ENCODE measurements at places on chromosomes 7 and 10.

- no peak for DNase-seq
Observed at GRCh38 chr7:4103352-4104091, 578.6 kb upstream of the FOXK1 start.

DNA sequence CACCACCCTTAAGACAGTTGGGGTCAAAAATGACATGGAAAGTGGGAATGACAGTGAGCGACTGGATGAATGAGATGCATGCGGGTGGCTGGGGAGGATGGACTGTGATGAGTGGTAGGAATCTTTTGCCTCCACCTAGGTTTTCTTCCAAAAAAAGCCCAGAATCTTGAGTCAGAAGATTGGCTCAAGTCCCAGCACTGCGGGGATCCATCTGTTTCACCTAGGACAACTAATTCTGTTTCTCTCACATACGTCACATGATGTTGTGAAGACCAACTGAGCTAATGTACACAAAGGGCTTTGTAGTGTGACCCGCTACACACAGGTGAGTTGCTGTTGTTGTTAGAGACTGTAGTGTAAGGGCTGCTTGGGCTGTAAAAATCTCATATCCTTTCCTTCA, 58.5 kb upstream of the SLC35B4 start:
- DNase-seq = no peak

DNA sequence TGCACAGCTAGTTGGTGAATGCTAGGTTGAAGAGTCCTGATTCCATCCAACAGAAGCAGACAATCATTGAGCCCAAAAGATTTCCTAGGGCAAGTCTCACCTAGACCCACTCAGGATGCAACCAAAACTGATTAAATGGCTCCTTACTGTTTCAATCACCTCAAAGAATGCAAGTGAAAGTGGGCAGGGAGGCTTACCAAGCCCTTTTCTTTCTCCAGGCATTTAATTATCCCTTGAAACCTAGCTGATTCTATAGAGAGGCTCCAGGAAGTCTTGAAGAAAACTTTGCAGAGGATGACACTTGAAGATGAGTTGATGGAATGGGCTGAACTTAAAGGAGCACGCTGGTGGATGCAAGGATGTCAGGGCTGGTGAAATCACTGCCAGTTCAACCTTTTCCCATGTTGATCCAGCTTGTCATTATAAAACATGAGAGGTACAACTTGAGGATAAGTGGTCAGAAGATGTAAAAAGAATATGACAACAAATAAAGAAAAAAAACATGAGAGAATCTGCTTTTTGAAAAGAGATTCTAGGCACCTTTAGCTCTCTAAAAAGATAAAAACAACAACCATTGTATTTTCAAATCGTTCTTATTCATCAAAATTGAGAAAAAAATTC, 2.3 kb upstream of the ANKRD1 start:
- DNase-seq = no peak

DNA sequence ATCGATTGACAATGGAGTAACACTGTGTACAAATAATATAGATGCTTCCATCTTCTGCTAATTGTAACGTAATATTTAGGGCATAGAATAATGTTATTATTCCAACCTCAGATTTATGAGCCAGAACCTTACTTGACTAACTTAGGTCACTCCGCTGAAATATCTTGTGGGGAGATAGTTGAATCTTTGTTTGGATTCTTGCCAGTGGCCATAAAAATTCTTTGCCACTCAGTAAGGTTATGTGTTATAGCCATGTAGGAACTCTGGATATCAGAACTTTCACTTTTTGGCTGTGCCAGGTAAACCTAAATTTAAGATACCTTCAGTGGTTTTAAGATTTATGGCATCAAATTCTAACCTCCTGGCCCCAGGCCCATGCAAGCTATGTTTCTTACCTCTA, 197.6 kb downstream of the WDR11 start:
- DNase-seq = no peak

- DNase-seq = no peak
Observed at GRCh38 chr10:103232131-103232673, 13.5 kb upstream of the RPEL1 start.

GRCh38 chr10:35191523-35191922, 64.9 kb downstream of the CREM start:
- DNase-seq = peak; percentile 12

- DNase-seq = no peak
Observed at GRCh38 chr7:78905436-78905835, 548.0 kb downstream of the MAGI2 start.

DNA sequence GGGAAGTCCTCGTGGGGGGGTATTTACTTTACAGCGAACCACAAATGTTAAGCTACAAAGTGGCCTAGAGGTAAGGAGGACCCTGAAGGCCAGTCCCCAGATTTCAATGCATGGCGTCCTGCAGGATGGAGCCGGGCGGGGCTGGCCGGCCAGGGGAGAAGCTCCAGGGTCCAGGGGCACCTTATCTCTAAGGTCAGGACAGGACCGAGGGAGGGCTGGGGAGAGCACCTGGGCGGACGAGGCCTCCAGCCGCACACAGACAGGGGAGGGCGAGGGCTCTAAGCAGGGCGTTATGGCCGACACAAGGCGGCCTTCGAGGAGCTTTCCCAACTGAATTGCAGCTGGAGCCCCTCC, 96.4 kb upstream of the DIP2C start:
- DNase-seq = no peak

- DNase-seq = no peak
Observed at GRCh38 chr7:114789161-114789560, 132.7 kb upstream of the MDFIC start.

DNA sequence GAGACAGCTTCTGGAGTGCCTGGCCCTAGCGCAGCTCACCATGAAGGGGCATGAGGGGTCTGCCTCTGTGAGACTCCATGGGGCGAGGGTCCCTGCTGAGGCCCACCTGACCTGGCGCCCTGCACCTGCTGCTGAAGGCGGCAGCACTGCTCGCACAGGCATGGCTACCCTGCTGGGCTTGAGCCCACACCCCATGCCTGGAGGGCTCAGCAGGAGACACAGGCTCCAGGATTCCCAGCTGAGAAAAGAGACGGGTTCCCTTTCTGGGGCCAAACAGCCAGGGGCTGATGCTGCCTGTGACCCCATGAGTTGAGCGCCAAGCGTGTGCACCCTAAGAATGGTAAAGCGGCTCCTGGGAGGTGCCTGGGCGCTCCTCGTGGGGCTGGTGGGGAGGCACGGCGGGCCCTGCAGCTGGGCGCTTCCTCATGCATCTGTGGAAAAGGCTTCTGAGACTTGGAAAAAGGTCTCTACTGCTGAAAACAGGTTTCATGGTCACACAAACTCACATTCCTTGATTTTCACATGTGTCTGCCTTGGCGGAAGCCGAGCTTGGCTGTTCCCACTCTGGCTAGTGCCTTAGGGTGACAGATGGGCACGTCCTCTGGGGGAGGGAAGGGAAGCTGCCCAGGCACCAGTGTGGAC, 233.4 kb downstream of the ZMYND11 start:
- no peak for DNase-seq

GRCh38 chr10:120420421-120420820, 36.6 kb upstream of the PLPP4 start:
- DNase-seq = no peak

DNA sequence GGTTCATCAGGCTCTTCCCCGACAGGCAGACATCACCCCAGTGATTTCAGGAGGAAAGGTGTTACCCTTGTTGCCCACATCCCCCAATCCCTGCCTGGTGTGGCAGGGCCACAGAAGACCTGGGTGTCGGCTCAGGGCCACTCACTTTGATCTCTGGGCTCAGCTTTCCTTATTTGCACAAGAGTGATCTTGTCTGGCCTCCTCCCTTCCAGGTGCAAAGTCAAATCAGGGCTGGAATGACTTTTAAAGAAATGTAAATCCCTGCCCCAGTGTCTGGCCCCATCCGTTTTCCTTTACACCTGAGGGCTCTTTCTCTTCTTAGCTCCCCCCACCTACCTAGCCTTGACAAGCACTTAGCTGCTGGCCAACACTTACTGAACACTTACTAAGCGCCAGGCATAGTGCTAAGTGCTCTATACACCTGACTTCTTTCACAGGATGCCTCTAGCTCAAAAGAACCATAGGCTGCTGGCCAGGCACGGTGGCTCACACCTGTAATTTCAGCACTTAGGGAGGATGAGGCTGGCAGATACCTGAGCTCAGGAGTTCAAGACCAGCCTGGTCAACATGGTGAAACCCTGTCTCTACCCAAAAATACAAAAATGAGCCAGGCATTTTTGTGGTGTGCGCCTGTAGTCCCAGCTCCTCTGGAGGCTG, 979 bp upstream of the NODAL start:
- DNase-seq = no peak

GRCh38 chr7:151624246-151624928, 104.7 kb upstream of the RHEB start:
- DNase-seq = no peak

- no peak for DNase-seq
Observed at GRCh38 chr7:16891338-16891737, 9.6 kb upstream of the AGR3 start.

DNA sequence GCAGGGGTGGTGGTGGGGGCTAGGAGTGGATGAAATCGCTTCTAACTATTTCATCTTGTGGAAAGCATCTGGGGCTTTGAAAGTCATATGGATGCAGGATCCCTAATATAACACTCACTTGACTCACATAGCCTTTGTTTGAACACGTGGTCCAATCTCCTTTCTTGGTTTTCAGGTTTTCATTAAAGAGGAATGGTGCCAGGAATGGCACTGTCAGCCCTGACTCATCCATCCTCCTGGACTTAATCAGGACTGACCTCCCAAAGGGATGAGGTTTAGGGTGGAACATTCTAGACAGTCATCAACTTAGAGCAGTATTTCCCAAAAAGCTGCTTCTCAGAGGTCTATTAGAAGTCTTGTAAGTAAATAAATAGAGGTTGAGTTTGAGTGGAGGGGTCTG, 162.0 kb upstream of the PLXNA4 start:
- DNase-seq = no peak

GRCh38 chr7:34242391-34242790, 337.1 kb downstream of the BMPER start:
- DNase-seq = no peak

GRCh38 chr10:22515009-22515408, 169.7 kb downstream of the SPAG6 start:
- DNase-seq = no peak

DNA sequence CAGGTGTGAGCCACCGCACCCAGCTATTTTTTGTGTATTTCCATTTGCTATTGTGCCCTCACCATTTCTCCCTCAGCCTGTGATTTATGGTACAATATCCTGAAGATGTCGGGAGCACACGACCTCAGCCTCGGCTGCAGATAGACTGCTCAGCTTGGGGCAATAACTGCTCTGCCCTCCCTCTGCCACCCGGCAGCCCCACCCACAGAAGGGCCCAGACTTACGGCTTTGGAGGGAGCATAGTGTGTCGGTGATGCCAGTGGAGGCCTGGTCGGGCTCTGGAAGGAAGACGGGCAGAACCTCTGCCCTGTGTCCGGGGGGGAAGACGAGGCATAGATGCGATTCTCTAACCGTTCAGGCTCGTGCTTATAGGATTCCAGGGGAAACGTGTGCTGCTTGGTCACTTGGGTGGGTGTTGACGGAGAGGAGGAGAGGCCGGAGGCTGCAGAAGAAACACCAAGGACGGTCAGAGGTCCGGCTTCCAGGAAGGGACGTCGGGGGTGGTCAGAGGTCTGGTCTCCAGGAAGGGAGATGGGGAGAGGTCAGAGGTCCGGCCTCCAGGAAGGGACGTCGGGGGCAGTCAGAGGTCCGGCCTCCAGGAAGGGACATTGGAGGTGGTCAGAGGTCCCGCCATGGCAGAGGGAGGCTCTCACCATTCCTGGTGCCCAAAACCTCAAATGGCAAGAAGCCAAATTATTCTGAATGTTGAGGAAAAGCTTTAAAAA, 155.7 kb upstream of the RHEB start:
- no peak for DNase-seq

DNA sequence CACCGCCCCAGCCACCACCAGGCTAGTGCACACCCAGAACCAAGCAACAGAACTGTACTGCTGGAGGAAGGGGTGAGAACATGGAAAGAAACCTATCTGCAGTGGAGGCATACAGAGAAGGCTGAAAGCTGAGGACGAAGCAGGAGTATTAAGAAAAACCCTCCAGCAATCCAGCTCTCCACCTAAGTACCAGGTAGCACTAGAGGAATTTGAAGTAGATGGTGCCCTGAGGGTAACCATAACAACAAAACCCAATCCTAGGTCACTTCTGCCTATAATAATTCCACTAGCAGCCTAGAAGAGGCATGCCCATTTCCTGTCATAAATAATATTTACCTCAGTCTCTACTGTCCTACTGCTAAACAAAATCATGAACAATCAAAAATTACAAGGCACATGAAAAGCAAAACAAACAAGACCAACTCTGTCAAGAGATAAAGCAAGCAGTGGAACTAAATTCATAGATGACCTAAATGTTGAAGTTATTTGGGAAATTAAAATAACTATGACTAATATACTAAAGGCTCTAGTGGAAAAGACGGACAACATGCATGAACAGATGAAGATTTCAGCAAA, 51.1 kb downstream of the HYCC1 start:
- DNase-seq = no peak

GRCh38 chr10:91708174-91708861, 75.4 kb upstream of the PPP1R3C start:
- DNase-seq = no peak

GRCh38 chr7:90613088-90613498, 17.0 kb downstream of the CDK14 start:
- DNase-seq = no peak

GRCh38 chr10:131905267-131905571, 4.4 kb downstream of the PPP2R2D start:
- DNase-seq = no peak

DNA sequence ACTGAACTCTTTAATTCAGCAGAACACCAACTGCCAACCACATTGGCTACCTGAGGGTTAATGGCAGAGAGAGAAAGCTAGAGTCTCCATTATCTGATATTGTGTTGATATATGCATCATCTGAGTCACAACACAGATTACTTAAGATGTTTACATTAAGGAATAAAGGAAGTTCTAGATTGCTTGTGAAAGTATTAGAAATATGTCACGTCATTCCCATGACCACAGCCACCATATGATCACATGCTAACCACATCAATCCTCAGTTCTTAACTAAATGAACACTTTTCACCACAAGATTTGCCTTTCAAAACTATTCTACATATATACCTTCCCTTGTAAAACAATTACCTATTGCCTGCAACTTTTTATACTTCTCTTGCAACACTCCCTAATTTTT, 337.9 kb downstream of the FGFR2 start:
- DNase-seq = no peak

- no peak for DNase-seq
Observed at GRCh38 chr10:98832738-98833137, 386.0 kb upstream of the HPS1 start.

- no peak for DNase-seq
Observed at GRCh38 chr10:114363745-114364454, 40.4 kb downstream of the AFAP1L2 start.
